ENCODE measurements at places on chromosomes 3 and 15. TPM values are rescaled to one million over a fixed set of nuclear protein-coding genes. Genes with fewer than 3 reads are reported as not detected.
A peak's percentile ranks its signal among the peaks of the same experiment; 100 is the strongest.

- DNase-seq: no peak
Observed at GRCh38 chr3:116280130-116280740, 165.1 kb downstream of the LSAMP start.

DNA sequence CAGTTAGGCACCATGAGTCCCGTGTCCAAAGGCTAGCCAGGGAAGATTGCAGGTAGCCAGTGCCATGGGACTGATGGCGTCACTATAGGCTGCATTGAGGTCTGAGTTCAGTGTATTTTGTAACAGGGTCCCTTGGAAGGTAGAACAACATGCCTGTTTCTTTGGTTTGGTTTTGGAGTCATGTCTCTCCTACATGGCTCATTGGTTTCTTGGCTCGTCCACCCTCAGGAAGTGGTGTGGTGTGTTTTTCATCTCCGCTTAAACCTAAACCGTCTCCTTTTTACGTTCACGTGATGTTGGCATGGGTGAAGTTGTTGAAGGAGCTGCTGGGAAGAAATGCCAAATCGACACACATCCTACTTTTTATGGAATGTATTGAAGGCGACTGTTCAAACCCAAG, 71.6 kb downstream of the FLNB start:
- DNase-seq: no peak

- DNase-seq: no peak
Observed at GRCh38 chr3:59258550-59259260, 208.9 kb upstream of the CFAP20DC start.

The GOLGA8Q gene
- total RNA-seq: not detected

The MYH15 gene
- not detected for total RNA-seq

DNA sequence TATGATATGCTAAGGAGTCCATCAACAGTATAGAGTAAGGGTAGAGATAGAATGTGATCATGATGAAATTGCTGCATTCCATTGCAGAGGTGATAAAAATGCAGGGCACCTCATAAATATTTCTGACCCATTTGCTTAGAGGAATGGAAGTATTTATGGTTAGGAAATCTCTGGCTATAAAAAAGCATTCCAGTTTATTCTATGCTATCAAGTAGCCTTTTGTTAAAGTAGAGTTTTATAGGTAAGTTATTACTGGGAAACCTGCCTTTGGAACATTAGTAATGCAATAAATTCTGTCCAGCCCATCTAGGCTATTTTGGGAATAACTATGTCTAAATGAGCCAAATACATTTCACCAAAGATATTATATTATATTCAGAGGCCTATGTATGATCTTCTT, 19.8 kb upstream of the STRIT1 start:
- DNase-seq: peak; percentile 18

GRCh38 chr3:181752202-181752671, 40.5 kb downstream of the SOX2 start:
- DNase-seq: no peak

DNA sequence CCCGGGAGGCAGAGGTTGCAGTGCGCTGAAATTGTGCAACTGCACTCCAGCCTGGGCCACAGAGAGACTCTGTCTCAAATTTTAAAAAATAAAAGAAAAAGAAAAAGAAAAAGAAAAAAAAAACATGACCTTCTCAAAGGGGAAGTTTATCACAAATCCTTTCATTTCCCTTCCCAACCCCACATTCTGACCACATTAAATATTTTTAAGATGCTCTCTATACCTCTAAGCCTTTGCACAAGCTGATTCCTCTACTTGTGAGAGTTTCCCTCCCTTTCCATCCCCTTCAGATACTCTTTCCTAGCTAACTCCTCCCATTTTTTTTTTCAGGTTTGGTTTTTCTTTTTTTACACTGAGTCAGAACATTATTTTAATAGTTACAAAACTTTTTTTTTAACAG, 4.0 kb downstream of the HIGD1A start:
- DNase-seq: no peak

- peak; percentile 97 for DNase-seq
Observed at GRCh38 chr3:39107388-39108199, at the start of the genes GORASP1 and TTC21A. Gene GORASP1, minus strand, starts transcription at chr3:39107627. Its CDS starts 86 bp downstream, at chr3:39107541. Gene TTC21A, plus strand, starts transcription at chr3:39107680. Its CDS starts 158 bp downstream, at chr3:39107838.

The MORC1 gene
- not detected for total RNA-seq

- peak; percentile 21 for DNase-seq
Observed at GRCh38 chr3:150639262-150639661, 36.1 kb downstream of the SELENOT start.

The CHL1 gene
- total RNA-seq: not detected

- DNase-seq: no peak
Observed at GRCh38 chr3:158660711-158661110, 11.7 kb downstream of the LXN start.

The PODXL2 gene
- total RNA-seq: 2.5 TPM

DNA sequence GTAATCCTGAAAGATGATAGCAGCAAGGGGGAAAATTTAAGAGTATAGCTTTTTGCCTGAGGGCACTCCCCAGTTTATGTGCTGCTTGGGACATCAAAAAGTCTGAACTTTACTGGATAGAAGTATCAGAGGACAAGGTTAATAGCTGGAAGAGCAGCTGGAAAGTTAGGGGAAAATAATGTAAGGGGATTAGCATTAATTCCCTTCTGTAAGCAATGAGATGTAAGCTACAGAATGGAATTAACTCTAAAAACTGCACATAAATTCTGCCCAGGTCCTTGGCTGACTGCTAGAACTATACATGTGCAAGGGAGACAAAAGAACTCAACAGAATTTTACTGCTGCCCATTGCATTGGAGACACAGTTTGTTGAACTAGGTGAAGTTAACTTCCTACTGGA, 55.6 kb downstream of the ATP11B start:
- no peak for DNase-seq

DNA sequence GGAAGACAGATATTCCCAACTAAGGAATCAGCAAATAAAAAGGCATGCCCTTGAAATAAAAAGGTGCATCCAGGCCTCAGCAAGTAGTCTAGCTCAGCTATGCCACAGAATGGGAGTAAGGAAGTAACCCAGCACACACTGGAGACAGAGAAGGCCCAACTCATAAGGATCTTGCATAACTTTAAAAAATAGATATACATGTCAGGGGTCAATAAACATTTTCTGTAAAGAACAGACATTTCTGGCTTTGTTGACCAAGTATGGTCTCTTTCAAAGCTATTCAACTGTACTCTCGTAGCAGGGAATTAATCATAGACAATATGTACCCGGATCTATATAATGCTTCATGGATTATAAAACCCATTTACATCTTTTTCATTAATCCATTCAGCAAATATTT, 449.3 kb downstream of the TAFA4 start:
- no peak for DNase-seq

- DNase-seq: peak; percentile 18
Observed at GRCh38 chr3:10299175-10299574, 6.4 kb upstream of the GHRL start.

- DNase-seq: peak; percentile 71
Observed at GRCh38 chr3:171654809-171655208, 155.5 kb downstream of the PLD1 start.

The HRH1 gene
- total RNA-seq: 9.1 TPM

DNA sequence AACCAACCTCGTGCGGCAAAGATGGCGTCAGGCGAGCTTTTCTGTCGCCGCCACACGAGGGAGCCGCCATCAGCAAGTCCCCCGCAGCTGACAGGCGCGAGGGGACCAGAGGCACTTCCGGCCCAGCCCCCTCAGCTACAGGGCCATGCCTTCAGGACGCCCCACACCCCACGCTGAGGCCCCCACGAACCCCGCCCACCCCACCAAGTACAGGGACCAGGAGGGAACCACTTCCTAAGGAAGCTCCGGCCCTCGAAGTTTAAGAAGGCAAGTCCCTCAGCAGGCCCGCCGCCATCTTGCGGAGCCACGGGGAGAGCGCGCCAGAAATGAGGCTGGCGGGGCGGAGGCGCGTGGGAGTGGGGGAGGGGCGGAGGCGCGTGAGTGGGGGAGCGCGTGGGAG, 790 bp downstream of the DAZL start:
- no peak for DNase-seq

DNA sequence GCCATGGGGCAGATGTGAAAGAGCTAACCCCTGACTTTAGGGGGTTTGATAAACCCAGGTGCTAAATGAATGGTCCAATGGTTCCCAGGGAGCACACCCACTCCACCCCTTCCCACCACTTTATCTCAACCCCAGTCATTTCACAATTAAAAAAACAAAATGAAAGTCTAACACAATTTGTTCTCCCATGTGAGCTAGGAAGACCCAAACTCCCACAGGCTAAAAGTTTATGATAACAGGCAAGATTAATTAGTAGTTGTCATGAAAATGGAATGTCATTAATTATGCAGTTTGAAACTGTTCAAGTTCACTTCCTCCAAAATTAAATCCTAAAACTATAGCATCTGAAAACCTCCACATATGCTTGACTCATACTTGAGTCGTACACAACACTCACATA, 63.3 kb upstream of the TPM1 start:
- no peak for DNase-seq

DNA sequence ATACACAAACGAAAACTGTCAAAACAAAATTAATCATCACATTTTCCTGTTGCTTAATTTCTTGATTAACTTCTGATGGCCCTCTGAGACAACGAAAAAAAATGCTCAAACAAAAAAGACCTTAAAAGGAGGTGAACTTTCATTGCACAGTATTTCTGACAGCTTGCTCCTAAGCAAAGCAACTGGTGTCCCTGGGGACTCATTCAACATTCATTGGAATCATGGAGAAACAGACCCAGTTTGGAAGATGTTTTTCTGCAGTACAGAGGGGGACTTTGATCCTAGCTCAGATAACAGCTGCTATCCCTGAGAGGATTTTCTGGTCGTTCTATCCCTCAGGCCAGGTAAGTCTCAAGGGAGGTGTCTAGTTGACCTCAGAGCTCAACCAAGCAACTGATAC, 378.7 kb upstream of the ATP11B start:
- DNase-seq: no peak

The NR1I2 gene
- total RNA-seq: not detected

DNA sequence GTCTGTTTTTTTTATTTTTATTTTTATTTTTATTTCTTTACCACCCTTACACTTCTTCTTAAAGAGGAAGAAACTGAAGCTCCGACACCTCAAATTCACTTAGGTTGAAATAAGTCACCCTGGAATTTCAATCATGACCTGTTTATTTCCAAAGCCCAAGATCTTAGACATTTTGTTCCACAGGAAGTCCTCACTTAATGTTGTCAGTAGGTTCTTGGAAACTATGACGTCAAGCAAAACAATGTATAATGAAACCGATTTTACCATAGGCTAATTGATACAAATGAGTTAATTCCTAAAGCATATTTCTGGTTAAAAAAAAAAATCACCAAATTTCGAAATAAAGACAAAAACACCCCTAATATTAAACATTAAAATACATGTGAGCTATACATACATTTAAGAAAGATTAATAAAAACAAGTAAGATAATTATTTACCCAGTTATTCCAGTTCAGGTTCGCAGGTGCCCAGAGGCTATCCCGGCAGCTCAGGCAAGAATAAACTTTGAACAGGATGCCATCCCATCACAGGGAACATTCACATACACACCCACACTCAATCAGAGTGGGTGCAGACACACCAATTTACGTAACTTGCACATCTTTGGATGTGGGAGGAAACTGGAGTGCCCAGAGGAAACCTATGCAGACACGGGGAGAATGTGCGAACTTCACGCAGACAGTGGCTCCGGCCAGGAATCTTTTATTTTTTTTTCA, 391.0 kb downstream of the RAP2B start:
- no peak for DNase-seq

DNA sequence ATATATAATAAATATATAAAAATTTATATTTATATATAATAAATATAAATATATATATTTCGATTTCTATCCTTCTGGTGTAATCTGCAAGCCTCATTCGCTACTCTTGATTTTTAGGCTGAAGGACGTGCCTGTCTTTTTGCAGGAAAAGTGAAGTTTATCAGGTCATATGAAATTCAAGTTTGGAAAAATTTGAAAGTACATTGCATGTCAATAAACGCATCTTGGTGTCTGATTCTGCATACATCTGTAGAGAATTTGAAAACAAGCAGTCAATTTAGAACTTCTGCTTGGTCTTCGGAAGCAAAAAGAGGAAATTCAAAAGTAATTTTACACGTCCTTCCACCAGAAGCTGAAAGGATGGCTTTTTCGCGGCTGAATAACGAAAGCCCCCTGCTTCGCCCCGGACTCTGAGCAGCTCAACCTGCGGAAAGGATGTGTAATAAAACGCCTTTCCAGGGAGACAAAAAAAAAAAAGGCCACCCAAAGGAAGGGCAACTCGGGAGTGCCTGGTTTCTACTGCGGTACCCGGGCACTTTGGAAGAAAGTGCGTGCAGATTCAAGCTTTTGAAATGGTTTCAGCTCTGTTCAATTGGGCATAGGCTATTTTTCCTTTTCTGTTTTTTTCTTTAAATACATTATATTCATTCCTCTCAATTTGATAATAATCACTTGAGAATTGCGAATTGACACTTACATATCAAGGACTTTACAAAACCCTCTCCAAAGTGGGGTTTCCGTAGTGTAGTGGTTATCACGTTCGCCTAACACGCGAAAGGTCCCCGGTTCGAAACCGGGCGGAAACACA, 1.5 kb upstream of the MYNN start:
- peak; percentile 75 for DNase-seq

The PARP3 gene
- 118 TPM for total RNA-seq

DNA sequence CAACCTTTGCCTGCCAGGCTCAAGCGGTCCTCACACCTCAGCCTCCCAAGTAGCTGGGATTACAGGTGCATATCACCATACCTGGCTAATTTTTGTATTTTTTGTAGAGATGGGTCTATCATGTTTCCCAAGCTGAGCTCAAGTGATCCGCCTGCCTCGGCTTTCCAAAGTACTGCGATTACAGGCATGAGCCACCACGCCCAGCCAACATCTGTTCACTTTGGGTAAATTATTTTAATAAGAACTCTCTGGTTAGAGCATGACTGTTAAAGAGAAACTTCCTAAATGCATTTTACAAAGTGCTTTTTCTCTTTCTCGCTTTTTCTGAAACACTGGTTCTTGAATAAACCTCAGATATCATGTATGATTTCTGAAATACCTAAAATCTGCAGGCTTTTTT, 172.5 kb downstream of the PTPRG start:
- no peak for DNase-seq

The ANKRD63 gene
- total RNA-seq: not detected

- peak; percentile 96 for DNase-seq
Observed at GRCh38 chr3:194871143-194871863, 185.6 kb downstream of the FAM43A start.

GRCh38 chr3:56826831-56827722, 25.3 kb upstream of the ARHGEF3 start:
- peak; percentile 42 for DNase-seq

The GRM2 gene
- total RNA-seq: not detected

DNA sequence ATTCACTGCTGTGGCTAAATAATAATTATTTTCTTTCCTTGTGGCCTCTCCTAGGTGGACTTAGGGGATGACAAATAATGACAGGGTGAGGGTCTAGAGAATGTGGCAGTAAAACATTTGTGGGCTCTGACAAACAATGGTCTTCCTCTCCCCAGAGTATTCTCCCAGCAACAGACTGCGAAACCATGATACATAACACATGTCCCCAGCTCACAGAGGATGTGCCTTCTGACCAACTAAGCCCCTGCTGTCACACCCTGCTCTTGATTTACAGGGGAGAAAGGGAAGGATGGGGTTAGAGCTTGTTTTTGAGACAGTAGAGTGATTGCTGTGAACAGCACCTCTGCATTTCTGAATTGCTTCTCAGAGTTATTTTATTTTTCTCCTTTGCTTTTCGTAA, 116.6 kb upstream of the CTDSPL start:
- DNase-seq: no peak

GRCh38 chr3:188473045-188473444, 319.1 kb downstream of the LPP start:
- no peak for DNase-seq

The CAND2 gene
- 0.43 TPM for total RNA-seq

- DNase-seq: no peak
Observed at GRCh38 chr3:37712421-37712820, 149.3 kb upstream of the CTDSPL start.

Data from GM23248 (cell line).